Fibroblast of skin of right biceps (primary cell): ENCODE measurements at places on chromosomes 7 and 10.

- no peak for DNase-seq
These were observed 254.6 kb downstream of the TSPAN12 start for GRCh38 chr7:120603366-120603765.

DNA sequence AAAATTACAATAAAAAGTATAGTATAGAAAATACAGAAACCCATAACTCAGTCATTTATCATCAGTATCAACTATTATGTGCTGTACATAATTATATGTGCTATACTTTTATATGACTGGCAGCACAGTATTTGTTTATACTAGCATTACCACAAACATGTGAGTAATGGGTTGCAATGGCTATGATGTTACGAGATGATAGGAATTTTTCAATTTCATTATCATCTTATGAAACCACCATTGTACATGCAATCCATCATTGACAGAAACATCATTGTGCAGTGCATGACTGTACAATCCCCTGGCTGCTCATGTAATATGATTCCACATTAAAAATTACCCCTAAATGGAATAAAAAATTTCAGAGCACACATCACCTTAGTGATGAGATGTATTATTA is 55.7 kb upstream of the TMEM229A start:
- DNase-seq: no peak

- DNase-seq: peak; percentile 20
These were observed 93.3 kb downstream of the BMS1 start for GRCh38 chr10:42875798-42876341.

GRCh38 chr10:106106114-106106513 is 1058.4 kb downstream of the SORCS1 start:
- DNase-seq: no peak

GRCh38 chr10:133013463-133013862 is 71.1 kb upstream of the CFAP46 start:
- no peak for DNase-seq

GRCh38 chr7:116522247-116522646 is 2.6 kb upstream of the CAV1 start:
- peak; percentile 91 for DNase-seq

DNA sequence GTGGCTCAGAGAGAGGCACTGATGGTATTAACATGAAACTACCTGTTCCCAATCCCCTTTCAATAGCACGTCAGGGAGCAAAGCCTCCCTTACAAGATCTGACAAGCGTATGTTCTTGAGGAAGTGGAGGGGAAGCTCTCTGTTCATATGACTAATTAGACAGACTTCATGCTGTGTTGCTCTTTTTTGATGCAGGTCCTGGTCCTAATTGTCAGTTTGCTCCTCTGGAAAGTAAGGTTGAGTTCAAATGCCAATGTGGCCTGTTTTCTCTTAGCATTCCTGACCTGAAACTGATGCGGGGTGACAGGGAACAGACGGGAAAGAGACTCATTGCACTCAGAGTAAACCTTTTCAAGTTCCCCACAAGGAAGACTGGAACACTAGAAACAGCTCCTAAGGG is 27.0 kb upstream of the TBX20 start:
- DNase-seq: no peak

DNA sequence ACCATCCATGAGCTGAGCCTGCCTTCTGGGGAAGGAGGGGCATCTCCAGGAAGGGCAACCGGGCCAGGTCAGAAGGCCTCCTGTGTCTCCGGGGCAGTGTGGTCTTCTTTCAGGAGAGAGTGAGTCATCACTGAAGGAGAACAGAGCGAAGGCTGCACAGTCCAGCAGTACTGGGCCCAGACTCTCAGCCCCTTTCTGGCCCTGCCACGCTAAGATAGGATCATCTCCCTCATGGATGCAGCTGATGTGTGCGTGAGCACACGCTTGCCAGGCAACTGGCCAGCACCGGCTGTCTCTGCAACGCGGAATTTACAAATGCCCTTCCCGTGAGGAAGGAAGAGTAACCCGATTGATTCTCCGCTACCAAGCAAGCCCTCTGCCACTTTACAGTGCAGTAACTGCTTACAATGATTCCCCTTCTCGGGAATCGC is 328.2 kb downstream of the TNS3 start:
- DNase-seq: peak; percentile 62
